Stimulated activated CD4-positive, alpha-beta T cell treated with anti-CD3 and anti-CD28 coated beads, Interleukin-4, amount 100 ng/mL, for 24 hours (primary cell): ENCODE measurements at places on chromosomes 13 and 19.

GRCh38 chr13:21078501-21078900 lies 17.1 kb upstream of the LATS2 start:
- no peak for DNase-seq

DNA sequence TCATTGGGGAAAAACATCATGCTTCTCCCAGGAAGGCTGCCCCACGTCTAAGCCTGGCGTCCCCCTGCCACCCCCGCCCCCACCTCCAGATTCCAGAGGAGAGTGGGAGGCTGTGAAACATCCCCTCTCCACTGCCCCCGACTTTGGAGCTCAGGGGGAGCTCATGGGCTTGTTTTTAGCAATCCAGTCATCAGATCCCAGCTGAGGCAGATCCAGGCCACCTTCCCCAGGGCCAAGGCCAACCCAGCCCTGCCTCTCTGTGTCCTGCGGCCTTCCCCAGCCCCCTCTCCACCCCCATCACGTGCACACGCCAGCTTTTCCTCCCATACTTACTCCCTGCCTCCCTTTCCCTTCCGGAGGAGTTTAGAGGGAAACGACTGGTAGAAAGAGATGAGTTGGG lies 38.8 kb downstream of the SHISA2 start:
- no peak for DNase-seq

DNA sequence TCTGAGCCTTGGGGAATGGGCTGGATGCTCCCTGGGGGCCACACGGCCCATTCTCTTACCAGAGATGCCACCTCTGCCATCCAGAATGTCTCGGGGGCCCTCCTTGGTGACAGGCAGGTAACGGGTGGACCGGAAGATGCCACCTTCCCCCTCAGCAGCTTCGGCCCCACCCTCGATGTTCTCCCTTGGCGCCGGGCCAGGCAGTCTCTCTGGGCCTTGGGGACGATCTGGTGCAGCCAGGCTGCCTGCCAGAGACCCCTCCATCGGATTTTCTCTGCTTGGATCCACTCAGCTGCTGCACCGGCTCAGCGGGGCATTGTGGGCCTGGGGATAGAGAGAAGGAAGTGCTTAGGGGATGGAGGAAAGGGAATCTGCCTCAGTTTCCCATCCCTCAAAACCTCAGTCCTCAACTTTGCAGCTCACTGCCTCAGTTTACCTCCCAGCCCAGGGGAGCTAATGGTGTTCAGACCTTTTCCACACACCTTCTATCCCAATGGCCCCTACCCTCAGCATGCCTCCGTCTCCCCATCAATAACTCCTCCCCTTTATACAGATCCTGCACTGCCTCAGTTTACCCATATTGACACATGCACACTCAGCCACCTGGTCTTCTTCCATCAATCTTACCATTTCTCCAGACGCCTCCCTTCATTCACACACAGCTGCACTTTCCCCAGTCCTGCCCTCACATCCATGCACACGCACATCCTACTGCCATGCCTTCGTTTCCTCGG lies 1.5 kb downstream of the WIZ start:
- DNase-seq = no peak

DNA sequence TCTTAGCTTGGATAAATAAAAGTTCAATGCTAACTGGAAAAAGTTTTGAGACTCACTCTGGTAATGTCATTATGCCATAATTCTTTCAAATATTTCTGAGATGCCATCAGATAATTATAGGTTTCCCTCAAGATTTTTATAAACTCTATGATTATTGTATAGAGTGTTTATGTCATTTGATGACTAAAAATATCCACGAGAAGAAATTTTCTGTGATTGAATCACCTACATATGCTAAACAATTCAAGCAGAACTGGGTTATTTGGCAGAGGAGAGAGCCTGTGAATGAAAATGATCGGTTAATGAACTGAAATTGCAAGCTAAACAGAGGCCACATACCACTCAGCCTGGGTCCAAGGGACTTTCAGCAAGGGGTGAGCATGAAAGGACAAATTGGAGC lies 92.6 kb upstream of the TSC22D1 start:
- DNase-seq = no peak

- DNase-seq = no peak
These were observed 848 bp downstream of the C19orf44 start for GRCh38 chr19:16497042-16497441.

DNA sequence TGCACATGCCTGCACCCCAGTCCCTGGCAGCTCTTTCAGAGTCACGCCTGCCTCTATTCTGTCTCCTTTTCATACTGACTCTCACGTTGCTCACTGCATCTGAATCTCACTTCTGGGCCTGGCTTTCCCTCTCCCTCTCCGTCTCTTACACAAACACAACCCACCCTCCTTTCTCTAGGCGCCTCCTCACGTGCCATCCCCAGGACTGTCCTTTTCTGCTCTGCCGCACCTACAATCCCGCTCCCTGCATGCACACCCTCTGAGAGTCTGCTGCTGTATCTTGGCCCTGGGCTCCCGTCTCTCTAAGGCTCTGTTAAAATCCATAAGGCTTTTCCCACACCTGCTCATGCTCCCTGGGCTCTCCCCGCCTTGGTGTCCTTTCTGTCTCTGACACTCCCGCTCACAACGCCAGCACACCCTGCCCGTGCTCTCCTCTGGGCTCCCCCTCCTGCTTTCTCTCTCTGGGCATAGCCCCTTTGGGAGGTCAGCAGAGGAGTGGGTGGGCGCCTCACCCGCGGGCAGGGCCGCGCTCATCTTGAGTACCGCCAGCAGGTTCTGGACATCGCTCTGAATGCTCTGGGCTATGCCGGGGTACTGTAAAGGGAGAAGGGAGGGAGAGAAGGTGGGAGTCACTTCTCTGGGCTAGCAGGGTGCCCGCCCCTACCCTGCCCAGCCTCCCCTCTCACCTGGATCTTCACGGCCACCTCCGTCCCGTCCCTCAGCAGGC lies 12.7 kb upstream of the NUMBL start:
- DNase-seq = no peak

GRCh38 chr19:33344573-33344925 lies 29.0 kb upstream of the CEBPG start:
- no peak for DNase-seq

DNA sequence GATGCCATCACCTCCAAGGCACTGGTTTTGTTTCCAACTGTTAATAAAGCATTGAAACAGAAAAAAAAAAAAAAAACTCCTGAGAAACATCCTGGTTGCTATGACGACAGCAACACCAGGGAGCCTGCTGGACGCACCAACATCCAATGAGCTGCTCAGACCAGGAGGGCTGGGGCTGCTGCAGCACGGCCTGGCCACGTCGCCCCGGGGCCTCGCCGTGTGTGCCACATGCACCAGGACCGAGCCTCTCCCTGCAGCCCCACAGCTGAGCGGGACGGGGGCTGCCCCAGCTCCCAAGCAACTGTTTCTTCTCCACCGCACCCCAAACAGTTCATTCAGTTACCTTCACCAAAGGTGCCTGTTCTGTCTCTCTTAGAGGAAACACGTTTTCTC lies 54.5 kb downstream of the RASA3 start:
- DNase-seq = no peak

- DNase-seq = no peak
These were observed 10.5 kb upstream of the TDRD12 start for GRCh38 chr19:32709032-32709431.

DNA sequence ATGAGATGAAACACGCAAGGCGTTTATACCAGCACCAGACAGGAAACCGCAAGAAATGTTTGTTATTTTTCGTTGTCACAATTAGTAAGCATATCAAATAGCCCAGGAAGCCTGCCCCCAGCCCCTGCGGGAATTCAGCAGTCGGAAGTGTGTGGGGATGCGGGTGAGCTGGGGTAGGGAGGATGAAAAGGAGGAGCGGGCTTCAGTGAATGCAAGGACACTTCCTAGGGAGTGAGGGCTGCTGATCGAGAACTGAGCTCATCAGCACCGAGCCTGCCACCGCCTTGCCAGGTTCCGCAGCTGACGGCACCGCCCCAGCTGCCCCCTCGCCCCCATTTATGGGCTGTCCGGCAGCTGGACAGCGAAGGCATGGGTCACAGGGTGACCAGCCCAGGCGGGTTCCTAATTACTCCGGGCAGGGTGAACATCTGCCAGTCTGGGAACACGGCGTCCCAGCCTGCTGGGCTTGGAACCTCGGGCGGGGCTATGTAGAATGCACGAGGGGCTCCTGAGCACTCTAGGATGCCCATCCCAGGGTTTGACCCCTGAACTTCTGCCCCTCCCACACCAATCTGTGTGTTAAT lies 1.6 kb upstream of the BEST2 start:
- DNase-seq = no peak

GRCh38 chr13:32017474-32017873 lies 14.1 kb upstream of the FRY start:
- DNase-seq = no peak

DNA sequence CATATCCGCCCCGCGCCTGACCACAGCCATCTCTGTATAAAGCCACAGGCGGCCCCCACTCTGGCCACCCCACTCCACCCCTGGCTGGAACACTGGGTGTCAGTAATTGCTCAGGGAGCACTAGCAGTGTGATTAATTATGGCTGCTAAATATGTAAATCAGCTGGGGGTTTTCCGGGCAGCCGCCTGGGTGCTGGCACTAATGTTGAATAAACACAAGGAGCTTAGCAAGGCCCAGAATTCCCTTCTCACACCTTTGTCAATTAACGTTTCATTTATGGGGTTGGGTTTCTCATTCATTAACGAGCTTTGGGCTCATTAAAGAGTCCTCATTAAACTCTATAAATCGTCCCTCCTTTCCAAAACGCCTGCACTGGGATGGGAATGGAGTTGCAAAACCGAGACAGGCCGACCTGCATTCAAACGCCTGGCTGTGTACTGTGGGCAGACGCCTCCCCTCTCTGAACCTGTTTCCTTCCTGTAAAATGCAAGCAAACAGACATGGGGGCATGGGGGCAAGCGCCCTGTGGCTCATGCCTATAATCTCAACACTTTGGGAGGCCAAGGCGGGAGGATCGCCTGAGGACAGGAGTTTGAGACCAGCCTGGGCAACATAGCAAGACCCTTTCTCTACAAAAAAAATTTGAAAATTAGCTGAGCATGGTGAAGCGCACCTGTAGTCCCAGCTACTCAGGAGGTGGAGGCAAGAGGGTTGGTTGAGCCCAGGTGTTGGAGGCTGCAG lies 17.7 kb upstream of the OLFM2 start:
- DNase-seq = no peak

GRCh38 chr13:64675255-64675892 lies 2554.8 kb downstream of the PCDH9 start:
- no peak for DNase-seq

DNA sequence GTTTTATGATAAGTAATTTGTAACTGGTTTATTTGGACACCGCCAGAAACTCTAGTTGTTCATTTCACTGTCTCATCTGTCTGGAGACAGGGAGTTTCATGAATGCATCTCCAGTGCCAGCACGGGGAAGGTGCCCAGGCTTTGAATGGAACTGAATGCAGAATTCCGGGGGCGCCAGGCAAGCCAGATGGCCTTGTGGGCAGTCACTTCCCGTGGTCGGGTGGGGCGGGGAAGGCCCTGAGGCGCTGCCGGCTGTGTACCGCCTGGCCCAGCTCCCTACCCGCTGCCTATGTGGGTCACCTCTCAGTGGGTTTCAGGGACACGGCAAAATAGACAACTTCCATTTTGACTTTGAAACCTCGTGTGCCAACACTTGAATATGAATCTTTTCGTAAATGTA lies 28.8 kb upstream of the MCF2L start:
- no peak for DNase-seq

DNA sequence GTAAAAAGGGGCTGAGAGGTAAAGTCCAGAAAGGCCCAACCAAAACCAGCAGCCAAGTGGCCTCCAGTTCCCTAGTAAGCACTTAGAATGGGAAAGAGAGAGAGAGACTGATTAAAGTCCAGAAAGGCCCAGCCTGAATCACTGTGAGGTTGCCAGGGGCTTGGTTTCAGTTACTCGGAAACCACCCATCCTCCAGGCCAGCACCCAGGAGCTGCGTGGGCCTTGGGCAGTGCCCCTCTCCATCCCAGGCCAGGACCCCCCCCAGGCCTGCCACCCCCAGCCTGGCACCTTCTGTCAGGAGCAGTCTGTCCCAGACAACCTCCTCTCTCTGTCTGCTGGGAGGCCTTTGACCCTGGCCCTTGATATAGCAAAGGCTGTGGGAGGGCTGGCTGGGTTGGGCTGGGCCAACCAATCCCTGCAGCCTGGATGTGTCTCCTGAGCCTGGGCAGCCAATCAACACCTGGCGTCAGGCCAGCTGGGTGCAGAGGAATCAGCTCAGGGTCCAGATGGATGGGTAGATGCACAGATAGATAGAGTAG lies at the start of gene CYP4F2:
Gene CYP4F2 (minus strand): TSS at position 337 of the 539 bp plus-strand sequence. CDS start 463 bp downstream, outside the sequence.
- no peak for DNase-seq

DNA sequence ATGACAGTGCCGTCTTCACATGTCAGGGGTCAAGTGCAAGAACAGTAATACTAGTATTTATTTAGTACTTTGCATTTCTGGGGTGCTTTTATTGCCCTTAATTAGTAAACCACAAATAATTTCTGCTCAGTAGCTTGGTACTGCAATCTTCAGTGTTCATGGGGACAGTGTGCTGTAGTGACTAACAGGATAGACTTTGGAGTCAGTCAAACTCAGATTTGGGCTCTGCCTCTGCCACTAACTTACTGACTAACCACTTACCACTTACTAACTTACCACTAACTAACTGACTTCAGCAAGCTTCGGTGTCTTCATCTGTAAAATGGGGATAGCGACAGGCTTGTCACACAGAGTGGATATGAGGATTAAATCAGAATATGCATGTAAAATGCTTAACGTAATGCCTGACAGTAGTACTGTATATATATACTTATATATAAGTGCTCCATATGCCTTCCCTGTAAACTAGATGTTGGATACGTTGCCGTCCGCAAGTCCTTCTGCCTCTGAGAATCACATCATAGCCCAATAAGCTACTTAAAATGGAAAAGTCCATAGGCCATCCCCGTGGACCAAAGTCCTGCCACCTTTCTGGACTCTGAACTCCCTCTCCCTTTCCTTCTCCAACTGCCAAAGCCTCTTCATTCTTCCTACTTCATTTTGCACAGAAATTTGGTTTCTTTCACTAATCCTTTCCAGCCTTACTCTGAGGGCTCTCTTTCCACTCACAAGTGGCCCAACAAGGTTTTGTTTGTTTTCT lies 158.1 kb downstream of the ZIC5 start:
- no peak for DNase-seq

DNA sequence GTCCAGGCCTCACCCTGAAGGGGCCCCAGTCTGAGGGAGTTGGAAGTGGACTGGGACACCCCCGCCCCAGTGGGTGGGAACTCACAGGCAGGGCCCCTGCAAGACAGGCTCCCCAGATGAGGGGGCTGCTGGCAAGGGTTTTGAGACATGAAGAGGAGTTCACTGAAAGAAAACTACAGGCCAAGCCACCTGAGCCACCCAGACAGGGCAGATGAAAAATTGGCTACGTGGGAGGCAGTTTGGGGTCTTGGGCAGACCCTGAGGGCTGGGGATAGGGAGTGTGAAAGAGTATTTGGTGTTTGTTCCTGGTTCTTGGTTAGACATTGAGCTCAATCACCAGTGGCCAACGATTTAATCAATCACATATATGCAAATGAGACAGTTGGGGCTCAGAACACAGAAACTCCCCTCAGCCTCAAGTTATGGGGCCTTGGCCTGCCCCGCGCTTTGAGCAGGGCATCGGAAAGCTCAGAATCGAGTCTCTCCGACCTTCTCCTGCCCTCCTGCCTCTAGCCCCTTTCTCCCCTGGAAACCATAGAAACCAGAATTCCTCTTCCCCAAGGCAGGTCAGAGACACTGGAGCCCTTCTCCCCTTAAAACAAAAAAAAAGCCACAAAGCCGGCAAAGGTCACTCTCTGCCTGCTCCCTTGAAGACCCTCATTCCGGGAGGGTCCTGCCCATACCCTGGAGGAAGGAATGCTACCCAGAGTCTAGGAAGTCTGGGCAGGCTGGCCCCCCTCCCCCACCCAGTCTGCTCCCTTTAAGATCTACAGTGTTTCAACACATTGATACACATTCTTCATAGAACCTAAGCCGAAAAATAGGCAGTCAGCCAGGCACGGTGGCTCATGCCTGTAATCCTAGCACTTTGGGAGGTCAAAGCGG lies 1.3 kb upstream of the ISYNA1 start:
- no peak for DNase-seq

GRCh38 chr13:87754097-87754496 lies 82.9 kb downstream of the SLITRK5 start:
- no peak for DNase-seq
